ENCODE measurements at places on chromosomes 7 and 10. TPM values are rescaled to one million over a fixed set of nuclear protein-coding genes. Genes with fewer than 3 reads are reported as not detected.

Gene VIPR2
- total RNA-seq: not detected

Gene PRKCQ
- total RNA-seq: 0.23 TPM

Gene ABLIM1
- total RNA-seq: 274 TPM

Gene BAMBI
- 3.9 TPM for total RNA-seq

Gene TAS2R3
- 0.49 TPM for total RNA-seq

Gene CALCR
- total RNA-seq: 0.10 TPM

Gene SAP25
- 3.0 TPM for total RNA-seq

Gene PON1
- not detected for total RNA-seq

Gene SEMA3D
- total RNA-seq: 11.5 TPM

Gene CBX3
- 308 TPM for total RNA-seq

Gene CYP2C19
- 0.15 TPM for total RNA-seq

Gene DPP6
- not detected for total RNA-seq

Gene PDE1C
- total RNA-seq: not detected

Gene SPDYE2
- not detected for total RNA-seq

Gene KCNMA1
- total RNA-seq: 91.9 TPM

Gene CALHM3
- total RNA-seq: not detected

Gene CYP3A4
- total RNA-seq: 0.15 TPM

Gene CDH23
- total RNA-seq: 2.7 TPM

Gene COBL
- 0.39 TPM for total RNA-seq

DNA sequence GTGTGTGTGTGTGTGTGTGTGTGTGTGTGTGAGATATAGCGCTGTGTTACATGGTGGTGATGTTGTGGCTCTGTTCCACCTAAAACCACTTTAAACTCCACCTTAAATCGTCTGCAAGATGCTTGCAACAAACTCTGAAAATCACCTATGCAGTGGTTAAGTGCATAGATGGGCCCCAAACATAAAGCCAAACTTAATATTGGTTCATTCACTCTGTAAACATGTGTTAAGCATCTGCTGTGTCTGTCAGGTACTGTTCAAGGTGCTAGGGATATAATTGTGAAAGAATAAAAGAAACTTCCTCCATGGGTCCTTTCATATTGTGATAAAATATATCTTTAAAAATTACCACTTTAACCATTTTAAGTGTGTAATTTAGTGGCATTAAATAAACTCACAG lies 645.4 kb upstream of the SORCS1 start:
- no peak for DNase-seq

DNA sequence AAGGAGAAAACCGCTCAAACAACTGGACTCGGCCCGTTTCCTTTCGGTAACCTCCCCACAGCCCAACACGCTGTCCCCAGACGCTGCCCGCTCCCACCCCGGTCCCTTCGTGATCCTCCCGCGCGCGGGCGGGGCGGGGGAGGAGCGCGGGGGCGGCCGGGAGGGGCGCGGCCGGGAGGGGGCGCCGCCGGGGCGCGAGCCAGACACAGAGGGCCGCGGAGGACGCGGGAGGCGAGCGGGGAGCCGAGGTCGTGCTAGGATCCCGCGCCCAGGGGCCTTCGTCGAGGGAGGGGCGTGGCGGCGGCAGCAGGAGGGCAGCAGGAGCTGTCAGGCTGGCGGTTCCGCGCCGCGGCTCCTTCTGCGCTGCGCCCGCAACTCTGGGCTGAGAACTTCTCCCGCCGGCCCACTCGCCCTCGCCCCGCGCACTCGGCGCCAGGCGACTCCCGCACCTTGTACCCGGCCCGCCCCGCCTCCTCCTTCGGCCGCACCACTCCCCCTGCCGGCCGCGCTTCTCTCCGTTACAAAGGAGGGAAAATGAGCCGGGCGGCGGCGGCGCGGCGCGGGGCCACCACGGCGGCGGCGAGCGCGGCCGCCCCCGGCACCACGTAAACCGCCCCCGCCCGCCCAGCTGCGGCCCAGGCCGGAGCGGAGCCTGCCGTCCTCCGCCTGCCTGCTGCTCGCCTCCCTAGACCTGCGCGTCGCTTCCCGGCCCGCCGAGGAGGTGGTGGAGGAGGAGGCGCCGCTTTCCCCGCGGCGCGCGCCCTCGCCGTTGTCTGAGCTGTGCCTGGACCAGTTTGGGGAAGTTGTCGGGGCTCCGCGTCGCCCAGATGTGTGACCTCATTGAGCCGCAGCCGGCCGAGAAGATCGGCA lies at the start of gene CDK14:
CDK14 (plus strand) TSS at position 521 of the 870 bp plus-strand sequence; CDS start at position 828, 307 bp downstream.
- no peak for DNase-seq

GRCh38 chr10:61766927-61767326 lies 104.2 kb downstream of the CABCOCO1 start:
- no peak for DNase-seq

DNA sequence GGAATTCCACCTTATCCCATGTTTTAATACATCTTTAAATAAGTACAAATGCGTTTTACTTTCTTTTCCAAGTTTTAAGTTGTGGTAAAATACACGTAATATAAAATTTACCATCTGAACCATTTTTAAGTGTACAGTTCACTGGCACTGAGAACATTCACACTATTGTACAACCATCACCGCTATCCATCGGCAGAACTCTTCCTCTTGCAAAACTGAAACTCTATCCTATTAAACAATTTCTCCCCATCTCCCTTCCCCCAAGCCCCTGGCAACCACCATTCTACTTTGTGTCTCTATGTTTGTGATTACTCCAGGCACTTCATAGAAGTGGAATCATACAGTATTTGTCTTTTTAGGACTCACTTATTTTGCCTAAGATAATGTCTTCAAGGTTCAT lies 33.8 kb downstream of the HIP1 start:
- DNase-seq: no peak

GRCh38 chr7:106332201-106332600 lies 47.4 kb upstream of the NAMPT start:
- DNase-seq: no peak

DNA sequence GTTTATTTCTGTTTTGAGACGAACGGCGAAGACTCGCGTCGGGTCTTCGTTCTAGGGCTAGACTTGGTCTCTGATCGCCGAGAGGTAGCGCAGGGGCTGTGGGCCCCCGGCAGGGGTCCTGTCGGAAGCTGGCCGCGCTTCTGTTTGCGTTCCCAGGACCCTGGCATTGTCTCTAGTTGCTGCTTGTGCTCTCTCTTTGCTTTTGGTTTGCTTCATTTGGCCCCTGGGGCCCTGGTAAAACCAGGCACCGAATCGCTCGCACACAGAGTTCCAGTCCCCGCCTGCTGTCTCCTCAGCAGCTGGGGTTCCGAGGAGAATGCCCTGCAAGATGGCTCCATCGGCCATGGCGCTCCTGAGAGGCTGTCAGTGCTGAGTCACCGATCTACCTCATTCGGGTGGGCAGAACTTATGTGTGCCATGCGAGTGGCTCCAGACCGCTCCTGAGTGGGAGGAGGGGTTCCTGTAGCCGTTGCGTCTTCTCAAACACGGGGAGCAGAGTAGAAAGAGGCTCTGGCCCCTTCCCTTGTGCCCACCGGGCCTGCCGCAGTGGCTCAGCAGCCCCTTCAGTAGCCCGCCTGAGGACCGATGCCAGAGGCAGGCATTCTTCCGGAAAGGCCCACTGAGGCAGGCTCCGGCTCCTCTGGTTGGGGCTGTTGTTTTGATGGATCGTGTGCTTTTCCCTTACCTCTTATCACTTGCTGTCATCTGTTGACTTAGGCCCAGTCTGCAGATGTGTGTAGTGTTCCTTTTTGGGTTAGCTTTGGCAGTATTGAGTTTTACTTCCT lies 826 bp downstream of the CHPF2 start:
- DNase-seq: no peak

- DNase-seq: no peak
Observed at GRCh38 chr10:48331436-48331835, 25.0 kb downstream of the MAPK8 start.

DNA sequence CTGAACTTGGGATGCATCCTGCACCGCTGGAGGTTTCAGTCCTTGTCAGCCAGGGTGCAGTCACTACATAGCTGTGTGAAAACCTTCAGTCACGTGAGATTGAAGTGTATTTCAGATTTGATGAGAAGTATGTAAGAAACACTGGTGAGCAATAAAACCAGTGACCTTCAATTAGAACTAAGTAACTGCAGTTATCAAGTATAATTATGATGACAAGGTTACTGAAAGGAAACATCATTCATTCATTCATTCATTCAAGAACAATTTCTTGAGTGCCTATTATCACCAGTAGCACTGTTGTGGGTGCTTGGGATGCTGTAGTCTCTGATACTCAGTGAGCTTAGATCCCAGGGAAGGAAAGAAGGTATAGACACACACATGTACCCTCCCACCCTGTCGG lies 33.6 kb downstream of the RHEB start:
- no peak for DNase-seq

GRCh38 chr7:133478591-133479135 lies 225.8 kb downstream of the EXOC4 start:
- DNase-seq: no peak

DNA sequence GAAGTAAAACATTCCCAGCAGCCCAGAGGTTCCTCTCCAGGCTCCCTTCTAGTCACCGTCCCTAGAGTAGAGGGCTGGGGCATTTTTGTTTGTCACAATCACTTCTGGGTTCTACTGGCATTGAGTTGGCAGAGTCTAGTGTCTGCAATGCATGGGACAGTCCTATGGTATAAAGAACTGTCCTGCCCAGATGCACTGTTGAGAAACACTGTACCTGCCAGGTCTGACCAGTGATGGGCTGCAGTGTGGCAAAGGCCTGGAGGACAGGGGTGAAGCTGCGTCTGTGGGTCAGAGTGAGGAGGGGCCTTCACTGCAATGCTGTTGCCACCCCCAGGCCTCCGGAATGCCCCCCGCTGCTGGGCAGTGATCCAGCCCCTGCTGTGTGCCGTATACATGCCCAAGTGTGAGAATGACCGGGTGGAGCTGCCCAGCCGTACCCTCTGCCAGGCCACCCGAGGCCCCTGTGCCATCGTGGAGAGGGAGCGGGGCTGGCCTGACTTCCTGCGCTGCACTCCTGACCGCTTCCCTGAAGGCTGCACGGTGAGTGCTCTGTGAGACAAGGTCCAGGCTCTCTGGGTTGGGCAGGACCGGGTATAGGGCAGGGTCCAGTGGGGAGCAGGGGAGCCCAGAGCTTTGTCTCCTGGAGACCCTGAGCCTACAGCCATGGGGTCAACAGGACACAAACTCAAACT lies 14.8 kb downstream of the SMO start:
- no peak for DNase-seq

GRCh38 chr7:9488555-9488954 lies 1055.1 kb downstream of the NXPH1 start:
- no peak for DNase-seq

GRCh38 chr10:44385026-44385695 lies at the start of gene CXCL12:
Gene CXCL12, minus strand, starts transcription at chr10:44385097. Its CDS starts 92 bp downstream, at chr10:44385005.
- DNase-seq: no peak

DNA sequence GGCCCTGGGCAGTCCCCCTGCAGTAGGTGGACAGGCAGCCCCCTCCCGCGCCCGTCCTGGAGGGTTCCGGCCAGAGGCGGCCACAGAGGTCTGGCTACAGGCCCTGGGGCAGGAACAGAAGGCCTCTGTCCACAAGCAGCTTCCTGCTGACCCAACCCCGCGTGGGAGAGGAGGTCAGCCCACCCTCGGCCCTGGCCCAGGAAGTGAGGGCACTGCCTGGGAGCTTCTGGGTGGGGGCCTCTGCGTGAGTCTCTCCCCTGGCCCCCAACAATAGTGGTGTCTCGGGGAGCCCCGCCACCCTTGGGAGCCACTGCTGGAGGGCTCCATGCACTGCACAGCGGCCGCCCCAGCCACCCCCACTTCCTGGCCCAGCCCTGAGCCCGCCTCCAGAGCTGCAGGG lies 4.7 kb downstream of the MICALL2 start:
- no peak for DNase-seq

GRCh38 chr10:113144576-113144975 lies 194.5 kb downstream of the TCF7L2 start:
- DNase-seq: no peak

GRCh38 chr10:14409247-14409646 lies 78.5 kb upstream of the FRMD4A start:
- no peak for DNase-seq

GRCh38 chr10:89076120-89076519 lies 85.5 kb downstream of the FAS start:
- no peak for DNase-seq

GRCh38 chr10:71633920-71634319 lies 85.7 kb downstream of the C10orf105 start:
- no peak for DNase-seq

GRCh38 chr10:50991456-50992355 lies 82.6 kb upstream of the PRKG1 start:
- DNase-seq: no peak

GRCh38 chr10:61318429-61318828 lies 134.8 kb downstream of the TMEM26 start:
- DNase-seq: no peak

GRCh38 chr7:137978464-137979237 lies 23.2 kb downstream of the CREB3L2 start:
- peak; percentile 94 for DNase-seq

- DNase-seq: no peak
Observed at GRCh38 chr10:18984531-18984930, 64.1 kb upstream of the MALRD1 start.

GRCh38 chr10:99002392-99002791 lies 233.3 kb downstream of the HPSE2 start:
- no peak for DNase-seq

DNA sequence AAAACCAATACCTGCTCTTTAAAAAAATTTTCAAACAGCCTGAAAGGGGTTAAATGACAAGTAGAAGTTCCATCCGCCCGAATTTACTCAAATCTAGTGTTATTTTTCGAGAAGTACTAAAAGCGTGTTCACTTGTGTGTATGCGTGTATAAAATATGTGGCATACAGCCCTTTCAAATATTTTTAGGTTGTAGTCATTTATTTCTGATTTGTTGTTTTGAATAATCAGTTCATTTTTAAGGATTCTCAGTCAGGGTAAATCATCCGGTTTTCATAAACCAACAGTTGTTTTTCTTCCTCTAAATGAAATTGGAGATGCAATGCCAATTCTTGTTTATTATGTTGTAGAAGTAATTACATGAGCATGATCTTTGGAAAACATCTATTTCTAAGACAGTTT lies 6.9 kb upstream of the SUN1 start:
- no peak for DNase-seq

DNA sequence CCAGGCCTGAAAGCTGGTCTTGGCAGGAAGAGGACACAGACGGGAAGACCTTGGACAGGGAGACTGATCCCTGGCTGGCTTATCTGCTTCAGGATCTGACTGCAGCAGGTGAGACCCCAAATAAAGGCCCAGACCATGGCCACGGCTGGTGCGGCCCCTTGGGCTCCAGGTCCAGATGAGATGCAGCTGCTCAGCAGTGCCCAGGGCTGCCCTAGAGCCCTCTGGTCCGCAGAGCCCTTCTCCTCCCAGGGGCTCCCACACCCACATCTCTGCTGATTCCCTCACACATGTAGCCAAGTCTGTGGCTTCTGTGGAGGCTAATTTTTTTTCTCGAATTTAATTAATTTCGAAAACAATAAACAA lies 46.3 kb downstream of the VIPR2 start:
- no peak for DNase-seq

Data from Panc1 (cell line).